Heart left ventricle (tissue), 16 donors: ENCODE measurements at places on chromosomes 5 and 9.

GRCh38 chr9:131015112-131015511, 6.1 kb downstream of the LAMC3 start:
- no peak for DNase-seq

GRCh38 chr9:137987244-137988030, 109.9 kb downstream of the CACNA1B start:
- no peak for DNase-seq

DNA sequence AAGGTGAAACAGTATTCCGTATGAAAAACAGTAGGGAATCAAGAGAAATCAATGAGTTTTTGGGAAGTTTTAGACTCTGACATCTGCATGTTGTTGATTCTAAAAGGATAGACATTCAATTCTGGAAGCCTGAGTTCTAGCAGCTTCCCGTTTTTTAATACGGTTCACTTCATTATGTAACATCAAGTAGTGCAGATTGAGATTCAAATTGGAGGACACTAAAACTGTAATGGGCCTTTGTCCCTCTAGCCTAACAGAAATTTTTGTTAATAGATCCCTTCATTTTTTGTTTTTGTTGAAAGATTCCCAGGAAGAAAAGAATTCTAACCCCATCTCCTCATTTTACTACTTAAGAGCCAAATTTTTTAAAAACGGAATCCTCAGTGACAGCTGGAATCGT, 384.6 kb downstream of the SH3GL2 start:
- no peak for DNase-seq

DNA sequence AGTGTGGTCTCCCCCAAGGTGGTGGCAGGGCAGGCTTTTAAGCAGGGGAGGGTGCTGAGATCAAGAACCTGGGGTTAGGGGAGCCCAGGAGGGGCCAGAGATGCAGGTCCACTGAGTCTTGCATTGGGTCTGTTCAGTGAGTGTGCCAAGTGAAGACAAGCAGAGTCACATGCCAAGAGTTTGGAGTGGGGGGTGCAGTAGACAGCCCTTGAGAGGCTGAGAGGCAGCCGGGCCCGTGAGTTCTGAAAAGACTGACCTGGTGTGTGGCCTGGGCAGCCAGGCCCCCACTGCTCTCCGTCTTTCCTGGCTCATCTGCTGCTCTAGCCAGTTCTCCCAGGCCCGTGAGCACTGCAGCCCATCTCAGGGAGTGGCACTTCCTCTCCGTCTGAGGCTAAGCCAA, 120.0 kb downstream of the DAB2IP start:
- DNase-seq, result no peak

DNA sequence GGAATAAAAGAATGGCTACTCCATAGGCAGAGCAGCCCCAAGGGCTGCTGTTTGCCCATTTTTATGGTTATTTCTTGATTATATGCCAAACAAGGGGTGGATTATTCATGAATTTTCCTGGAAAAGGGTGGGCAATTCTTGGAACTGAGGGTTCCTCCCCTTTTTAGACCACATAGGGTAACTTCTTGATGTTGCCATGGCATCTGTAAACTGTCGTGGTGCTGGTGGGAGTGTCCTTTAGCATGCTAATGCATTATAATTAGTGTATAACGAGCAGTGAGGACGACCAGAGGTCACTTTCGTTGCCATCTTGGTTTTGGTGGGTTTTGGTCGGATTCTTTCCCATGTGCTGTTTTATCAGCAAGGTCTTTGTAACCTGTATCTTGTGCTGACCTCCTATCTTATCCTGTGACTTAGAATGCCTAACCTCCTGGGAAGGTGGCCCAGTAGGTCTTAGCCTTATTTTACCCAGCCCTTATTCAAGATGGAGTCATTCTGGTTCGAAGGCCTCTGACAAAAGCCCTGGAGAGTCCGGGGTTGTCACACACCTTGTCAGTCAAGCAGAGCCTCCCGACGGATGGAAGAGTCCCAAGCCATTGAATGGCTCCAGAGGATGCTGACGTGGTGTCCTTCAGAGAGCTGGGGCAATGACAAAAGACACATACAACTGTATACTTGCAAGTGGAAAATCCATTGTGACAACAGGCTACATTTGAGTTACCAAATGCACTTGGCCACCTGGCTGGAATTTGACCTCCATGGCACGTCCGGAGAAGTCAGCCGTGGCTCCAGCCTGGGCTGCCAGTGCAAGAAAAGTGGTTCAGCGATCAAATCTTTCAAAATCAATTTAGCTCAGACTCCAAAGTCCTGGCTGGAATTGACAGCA, 67.1 kb upstream of the CLINT1 start:
- DNase-seq, result no peak

DNA sequence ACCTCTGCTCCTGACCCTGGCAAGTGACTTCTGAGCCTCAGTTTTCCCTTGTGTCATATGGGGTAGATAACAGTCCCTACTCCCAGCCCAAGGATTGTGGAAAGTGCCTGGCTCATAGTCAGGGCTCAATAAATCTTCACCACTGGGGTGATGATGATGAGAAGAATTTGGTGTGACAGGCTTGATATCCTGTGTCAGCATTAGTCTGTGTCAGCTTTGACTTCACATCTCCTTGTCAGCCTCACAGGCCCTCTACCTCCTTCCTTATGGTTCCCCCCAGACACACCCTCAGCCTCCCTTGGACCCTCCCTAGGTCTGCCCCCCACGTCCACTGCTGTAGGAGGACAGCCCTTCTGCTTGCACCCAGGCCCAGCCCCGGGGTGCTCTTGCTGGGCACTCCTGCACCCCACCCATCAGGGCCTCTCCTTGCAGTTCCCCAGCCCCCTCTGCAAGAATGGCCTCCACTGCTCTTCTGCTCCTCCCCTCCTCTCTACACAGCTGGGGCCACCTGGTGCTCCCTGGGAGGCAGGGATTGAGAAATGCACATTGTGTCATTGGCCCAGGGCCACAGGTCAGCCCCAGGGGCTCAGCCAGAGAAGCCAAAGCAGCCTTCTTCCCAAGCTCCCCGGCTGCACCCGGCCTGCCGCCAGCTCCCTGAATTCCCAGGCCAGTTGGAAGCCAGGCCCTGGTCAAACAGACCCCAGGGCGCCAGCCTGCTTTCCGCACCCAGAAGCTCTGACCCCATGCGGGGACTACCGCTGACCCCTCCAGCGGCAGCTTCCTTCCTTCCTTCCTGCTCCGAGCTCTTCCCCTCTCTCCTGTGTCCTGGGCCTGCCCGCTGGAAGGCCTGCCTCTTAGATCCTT, 7.7 kb downstream of the FGFR4 start:
- peak; percentile 93 for DNase-seq

GRCh38 chr9:122307061-122307460, 42.4 kb downstream of the MRRF start:
- DNase-seq, result peak; percentile 25

- DNase-seq, result no peak
These were observed 416.3 kb downstream of the SPATA31D1 start for GRCh38 chr9:82404881-82405280.

GRCh38 chr9:111253742-111254437, 76.1 kb downstream of the OR2K2 start:
- no peak for DNase-seq

GRCh38 chr5:765948-766631, 18.4 kb downstream of the ZDHHC11B start:
- peak; percentile 28 for DNase-seq

DNA sequence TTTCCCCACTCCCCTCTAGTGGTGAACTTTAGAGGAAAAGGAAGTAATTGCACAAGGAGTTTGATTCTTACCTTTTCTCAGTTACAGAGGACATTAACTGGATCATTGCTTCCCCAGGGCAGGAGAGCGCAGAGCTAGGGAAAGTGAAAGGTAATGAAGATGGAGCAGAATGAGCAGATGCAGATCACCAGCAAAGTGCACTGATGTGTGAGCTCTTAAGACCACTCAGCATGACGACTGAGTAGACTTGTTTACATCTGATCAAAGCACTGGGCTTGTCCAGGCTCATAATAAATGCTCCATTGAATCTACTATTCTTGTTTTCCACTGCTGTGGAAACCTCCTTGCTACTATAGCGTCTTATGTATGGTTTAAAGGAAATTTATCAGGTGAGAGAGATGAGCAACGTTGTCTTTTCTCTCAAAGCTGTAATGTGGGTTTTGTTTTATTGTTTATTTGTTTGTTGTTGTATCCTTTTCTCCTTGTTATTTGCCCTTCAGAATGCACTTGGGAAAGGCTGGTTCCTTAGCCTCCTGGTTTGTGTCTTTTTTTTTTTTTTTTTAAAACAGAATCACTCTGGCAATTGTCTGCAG, 25.3 kb downstream of the SLC22A5 start:
- no peak for DNase-seq
